ENCODE measurements at places on chromosomes 7 and 10. TPM values are rescaled to one million over a fixed set of nuclear protein-coding genes. Genes with fewer than 3 reads are reported as not detected.

DNA sequence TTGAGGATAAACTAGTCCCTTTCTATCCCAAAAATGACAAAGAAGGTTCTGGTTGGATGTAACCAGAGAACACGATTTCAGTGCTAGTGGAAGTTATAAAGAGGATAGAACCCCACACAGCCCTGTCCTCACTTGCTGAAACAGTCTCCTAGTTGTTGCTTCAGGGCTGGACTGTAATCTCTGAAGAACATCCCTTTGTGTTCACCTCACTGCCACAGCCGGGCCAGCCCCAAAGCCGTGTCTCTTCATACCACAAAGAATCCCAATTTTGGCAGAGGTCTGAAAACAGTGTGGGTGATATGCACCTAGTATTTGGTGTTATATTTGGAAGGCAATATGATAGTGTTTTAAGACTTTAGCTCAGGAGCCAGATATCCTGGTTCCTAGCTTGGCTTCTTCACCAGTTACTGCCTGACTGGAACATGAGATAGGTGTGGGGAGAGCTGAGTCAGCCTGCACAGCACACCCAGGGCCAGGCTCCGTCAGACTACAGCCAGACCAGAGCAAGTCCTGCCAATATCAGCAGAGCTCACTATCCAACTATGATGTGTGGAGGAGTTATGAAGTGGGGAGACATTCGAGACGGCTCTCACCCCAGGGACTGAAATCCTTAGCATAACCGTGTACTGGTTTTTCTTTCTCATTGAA, 21.2 kb downstream of the CYP3A4 start:
- DNase-seq: no peak

- no peak for DNase-seq
Observed at GRCh38 chr10:18261768-18262231, 121.6 kb downstream of the CACNB2 start.

GRCh38 chr10:17479822-17480221, 25.4 kb upstream of the ST8SIA6 start:
- no peak for DNase-seq

- DNase-seq: no peak
Observed at GRCh38 chr10:90064295-90064694, 362.9 kb downstream of the KIF20B start.

The CLDN4 gene
- 0.10 TPM for total RNA-seq

The CYP2E1 gene
- total RNA-seq: 0.99 TPM

GRCh38 chr7:96778263-96778662, 68.6 kb upstream of the SEM1 start:
- DNase-seq: no peak

DNA sequence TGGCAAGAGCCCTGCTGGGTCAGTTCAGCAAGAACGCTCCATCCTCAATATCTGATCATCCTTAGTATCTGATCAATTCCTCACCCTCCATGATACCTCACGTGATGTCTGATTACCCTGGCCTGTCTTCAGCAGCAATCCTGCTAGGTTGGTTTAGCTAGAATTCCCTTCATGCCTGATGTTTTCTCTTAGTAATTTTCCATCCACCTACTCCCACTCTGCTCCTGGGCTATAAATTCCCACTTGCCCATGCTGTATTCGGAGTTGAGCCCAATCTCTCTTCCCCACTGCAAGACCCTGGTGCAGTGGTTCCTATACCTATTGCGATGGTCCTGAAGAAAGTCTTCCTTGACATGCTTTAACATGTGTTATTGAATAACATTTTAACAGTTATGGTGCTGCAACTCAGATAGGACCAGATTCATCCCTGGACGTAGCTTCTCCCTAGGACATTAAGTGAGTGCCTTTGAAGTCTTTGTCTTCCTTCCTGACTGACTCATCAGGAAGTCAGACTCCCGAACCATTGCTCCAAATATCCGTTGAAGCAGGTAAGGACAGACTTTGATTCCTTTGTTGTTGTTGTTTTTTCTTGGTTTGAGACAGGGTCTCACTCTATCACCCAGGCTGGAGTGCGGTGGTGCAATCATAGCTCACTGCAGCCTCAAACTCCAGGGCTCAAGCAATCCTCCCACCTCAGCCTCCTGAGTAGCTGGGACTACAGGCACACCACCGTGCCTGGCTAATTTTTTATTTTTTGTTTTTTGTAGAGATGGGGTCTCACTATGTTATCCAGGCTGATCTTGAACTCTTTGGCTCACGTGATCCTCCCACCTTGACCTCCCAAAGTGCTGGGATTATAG, 29.4 kb upstream of the CLDN3 start:
- DNase-seq: no peak

GRCh38 chr7:32427769-32428291, 62.4 kb downstream of the LSM5 start:
- no peak for DNase-seq

DNA sequence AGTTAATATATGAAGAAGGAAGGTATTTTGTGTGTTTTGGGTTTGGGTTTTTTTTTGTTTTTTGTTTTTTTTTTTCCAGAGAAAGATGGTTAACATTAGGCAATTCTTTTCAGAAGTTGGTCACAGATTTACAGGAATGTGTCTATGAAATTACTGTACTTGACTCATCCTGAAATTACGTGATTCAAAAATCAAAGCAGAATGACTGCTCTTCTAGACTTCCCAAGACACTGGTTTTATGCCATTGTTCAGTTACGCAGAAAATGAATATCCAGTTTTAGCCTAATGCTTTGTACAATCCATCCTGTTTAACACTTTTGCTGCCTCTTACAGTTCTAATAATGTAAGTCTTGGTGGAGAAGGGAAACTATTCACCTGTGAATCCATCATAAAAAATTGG, 39.7 kb upstream of the CELF2 start:
- DNase-seq: no peak

The DMBT1 gene
- total RNA-seq: not detected

DNA sequence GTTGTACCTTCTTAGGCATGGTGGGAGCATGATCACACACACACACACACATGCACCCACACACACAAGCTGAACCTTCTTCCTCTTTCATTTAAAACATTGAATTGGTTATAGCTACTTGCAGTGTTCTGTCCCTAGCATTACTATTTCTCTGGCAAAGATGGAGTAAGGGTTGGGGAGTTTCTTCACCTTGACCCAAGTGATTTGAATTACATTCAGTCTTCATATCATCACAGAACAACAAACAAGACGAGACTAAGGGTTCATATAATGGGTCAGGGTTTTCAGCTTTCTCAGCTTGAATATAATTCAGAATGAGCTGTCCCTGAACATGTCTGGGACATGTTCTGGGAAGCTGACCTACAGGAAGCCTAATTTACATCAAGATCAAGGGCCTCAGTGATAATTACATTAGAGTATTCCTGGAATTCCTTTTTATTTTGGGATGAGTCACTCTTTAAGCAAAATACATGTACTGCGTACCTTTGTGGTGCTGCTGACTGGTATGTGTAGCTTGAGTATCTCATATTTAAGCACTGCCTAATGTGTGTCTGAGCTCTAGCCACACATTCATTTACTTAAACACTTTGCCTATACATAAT, 213.5 kb upstream of the TMEM229A start:
- DNase-seq: no peak

DNA sequence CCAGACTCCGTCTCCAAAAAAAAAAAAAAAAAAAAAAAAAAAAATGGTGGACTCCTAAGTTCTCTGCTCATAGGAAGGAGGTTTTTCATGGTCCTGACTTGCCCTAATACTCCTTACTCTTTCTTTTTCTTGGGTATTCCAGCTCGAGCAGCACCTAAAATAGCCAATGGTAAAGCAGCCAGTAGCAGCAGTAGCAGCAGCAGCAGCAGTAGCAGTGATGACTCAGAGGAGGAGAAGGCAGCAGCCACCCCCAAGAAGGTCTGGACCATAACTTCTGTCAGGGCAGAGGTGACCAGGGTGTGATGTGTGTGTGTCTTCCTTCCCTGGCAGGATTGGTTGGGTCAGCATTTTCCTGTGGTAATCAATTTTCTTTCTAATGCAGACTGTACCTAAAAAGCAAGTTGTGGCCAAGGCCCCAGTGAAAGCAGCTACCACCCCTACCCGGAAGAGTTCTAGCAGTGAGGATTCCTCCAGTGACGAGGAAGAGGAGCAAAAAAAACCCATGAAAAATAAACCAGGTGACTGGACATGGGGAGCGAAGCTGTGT, 6.9 kb downstream of the NOLC1 start:
- DNase-seq: no peak

DNA sequence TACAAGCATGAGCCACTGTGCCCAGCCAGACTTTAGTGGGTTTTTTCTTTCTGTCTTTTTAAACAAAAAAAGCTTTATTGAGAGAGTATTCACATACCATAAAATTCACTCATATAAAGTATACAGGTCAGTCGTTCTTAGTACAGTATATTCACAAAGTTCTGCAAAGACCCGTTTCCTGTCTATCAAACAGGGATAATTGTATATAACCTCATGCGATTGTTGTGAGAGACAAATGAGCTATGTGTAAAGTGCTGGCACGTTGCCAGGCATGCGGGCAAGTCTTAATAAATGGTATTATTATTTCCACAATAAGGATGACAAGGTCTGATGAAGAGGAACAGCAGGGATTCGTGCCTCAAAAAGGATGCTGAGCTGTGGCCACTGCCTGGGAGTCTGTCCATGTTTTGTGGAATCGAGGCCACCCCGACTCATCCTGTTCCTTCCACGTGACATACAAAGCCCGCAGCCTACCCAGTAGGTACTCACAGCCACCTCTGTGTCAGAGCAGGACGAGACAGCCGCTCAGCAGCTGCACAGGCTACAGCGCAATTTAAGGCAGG, 51.6 kb downstream of the SMKR1 start:
- DNase-seq: peak; percentile 45

- DNase-seq: no peak
Observed at GRCh38 chr7:45978010-45978681, 57.1 kb upstream of the IGFBP3 start.

DNA sequence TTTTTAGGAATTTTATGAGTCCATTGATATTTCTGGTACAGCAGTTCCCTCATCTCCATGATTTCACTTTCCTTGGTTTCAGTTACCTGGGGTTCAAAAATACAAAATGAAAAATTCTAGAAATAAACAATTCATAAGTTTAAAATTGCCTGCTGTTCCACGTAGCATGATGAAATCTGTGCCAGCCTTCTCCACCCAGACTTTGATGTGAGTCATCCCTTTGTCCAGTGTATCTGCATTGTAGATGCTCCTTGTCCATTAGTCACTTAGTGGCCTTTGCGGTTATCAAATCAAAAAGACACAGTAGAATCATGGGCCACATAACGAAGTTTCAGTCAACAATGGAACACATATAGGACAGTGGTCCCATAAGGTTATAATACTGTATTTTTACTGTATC, 286.9 kb downstream of the PTEN start:
- no peak for DNase-seq

The C10orf67 gene
- 1.5 TPM for total RNA-seq

DNA sequence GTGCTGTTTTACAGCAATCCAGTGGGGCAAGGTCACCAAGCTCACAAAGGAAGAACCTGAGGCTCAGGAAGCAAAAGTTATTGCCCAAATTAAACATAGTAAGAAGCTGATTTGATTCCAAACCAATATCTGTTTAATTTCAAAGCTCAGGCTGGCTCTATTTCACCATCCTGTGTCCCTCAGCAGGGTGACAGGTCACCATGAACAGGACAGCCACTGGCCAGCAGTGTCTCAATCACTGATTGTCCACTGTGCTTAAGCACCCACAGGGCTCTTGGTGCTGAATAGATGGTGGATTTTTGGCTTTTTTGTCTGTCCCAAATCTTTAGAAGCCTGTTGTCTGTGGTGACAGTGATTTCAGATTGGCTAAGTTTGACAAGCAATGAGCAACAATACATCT, 146.4 kb upstream of the ZNF32 start:
- no peak for DNase-seq

DNA sequence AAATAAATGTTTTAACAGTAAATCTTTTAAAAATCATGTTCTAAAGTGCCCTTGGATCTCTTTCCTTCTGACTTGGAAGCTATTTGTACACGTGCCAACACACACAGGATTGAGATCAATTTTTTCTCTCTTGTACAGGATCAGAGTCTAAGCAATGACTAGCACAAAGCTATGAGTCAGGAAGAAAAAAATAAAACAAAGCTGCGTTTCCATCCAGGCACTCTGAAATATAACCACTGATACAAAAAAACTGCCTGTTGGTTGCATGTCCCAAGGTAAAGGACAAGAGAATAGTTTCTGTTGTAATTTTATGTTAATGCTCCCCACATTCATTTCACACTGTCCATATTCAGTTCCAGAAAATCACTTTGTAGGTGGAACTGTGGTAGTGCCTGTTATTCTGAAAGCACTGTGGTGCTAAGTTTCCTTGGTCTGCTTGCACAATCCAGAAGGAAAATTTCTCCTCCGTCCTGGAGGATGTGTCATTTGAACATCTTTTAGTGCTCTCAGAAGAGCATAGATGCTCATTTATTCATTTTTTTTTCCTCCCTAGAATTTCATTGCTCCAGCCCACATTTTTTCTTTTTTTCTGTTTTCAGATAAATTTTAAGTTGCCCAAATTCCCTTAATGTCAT, 113.4 kb downstream of the PLXDC2 start:
- no peak for DNase-seq

DNA sequence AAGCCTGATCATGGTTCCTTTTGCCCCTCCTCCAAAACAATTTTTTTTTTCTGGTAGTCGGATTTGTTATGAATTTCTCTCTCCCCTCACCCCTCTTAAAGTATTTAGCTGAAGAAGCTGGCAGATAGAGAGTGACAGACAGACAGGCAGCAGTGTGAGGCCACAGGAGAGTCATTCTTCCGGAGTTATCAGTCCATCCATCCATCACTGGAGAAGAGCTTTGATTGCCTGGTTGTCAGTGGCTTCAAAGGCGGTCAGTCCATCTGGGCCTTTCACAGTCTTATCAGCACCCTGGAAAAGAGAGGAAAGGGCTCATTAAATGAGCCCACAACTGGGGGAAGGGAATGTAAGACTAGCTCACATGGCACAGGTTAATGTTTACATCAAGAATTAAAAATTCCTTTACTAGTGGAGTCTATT, 47.4 kb downstream of the MTPN start:
- DNase-seq: no peak

GRCh38 chr10:11823122-11823988, at the start of gene PROSER2:
Gene PROSER2 (plus strand): TSS chr10:11823356. CDS start chr10:11852078, 28,722 bp downstream.
- DNase-seq: peak; percentile 56

The EEPD1 gene
- 0.82 TPM for total RNA-seq

The TMEM229A gene
- not detected for total RNA-seq

GRCh38 chr7:138502023-138502767, 42.1 kb downstream of the TRIM24 start:
- no peak for DNase-seq

The OR2A42 gene
- total RNA-seq: not detected

DNA sequence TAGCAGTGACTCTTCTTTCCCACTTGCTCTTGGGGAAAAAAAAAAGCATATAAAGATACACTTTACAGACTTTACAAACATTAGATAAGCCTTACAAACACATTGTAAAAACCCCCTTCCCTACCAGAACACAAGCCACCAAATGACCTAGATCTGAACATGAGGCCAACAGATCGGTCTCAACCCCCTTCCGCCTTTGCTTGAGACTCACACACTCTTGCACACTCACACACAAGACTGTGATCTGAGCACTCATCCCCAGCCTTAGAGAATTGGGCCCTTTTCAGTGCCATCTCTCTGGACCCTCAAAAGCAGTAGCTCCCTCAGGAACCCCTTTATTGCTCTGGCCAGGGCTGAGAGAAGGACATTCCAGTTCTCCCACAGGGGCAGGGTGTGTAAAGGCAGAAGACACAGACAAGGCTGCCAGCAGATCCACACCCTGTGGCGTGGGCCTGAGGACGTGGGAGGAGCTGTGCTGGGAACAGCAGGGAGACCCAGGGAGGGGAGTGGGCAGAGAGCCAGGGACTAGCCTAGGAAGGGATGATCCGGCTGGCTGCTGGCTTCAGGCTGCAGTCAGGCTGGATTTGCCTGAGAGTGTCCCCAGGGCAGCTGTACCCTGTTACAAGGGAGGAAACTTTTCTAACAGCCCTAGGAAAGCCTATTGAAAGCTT, 206.7 kb downstream of the KIAA1217 start:
- DNase-seq: no peak

The PAPOLB gene
- total RNA-seq: not detected

Data from activated naive CD4-positive, alpha-beta T cell treated with anti-CD3 and anti-CD28 coated beads, Interleukin-2, amount 50 U/mL, for 72 hours (primary cell).